HCEC 1CT (cell line): ENCODE measurements at places on chromosomes 4 and X.

DNA sequence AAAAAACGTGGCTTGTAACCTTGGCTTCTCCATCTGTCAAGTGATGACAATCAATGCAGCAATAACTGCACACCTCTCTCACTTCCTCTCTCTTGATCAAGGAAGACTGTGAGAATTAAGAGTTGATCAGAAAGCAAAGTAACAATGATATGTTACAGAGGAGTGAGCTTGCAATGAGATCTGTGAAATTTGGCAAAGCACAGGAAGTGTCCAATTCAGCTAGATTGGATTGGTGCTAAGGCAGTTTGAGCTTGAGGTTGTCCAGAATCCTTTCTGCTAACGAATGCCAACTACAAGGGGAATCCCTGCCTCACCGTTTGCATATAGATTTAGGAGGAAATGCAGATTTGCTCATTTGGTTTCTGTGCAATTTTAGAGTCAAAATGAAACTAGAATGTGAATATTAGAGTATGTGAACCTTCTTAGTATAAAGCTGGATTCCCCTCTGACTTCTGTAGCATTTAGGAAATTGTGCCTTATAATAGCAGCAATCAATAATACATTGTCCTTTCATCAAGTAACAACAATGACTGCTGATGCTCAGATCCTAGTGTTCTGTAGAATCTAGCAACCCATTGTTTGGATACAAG lies 346.4 kb downstream of the PTTG2 start:
- DNase-seq, result no peak

- DNase-seq, result no peak
Observed at GRCh38 chr4:52748432-52748831, 2.8 kb downstream of the ERVMER34-1 start.

GRCh38 chrX:2185341-2186082 lies 315.3 kb downstream of the DHRSX start:
- DNase-seq, result no peak

GRCh38 chrX:48451708-48452107 lies 18.4 kb downstream of the SLC38A5 start:
- DNase-seq, result no peak

DNA sequence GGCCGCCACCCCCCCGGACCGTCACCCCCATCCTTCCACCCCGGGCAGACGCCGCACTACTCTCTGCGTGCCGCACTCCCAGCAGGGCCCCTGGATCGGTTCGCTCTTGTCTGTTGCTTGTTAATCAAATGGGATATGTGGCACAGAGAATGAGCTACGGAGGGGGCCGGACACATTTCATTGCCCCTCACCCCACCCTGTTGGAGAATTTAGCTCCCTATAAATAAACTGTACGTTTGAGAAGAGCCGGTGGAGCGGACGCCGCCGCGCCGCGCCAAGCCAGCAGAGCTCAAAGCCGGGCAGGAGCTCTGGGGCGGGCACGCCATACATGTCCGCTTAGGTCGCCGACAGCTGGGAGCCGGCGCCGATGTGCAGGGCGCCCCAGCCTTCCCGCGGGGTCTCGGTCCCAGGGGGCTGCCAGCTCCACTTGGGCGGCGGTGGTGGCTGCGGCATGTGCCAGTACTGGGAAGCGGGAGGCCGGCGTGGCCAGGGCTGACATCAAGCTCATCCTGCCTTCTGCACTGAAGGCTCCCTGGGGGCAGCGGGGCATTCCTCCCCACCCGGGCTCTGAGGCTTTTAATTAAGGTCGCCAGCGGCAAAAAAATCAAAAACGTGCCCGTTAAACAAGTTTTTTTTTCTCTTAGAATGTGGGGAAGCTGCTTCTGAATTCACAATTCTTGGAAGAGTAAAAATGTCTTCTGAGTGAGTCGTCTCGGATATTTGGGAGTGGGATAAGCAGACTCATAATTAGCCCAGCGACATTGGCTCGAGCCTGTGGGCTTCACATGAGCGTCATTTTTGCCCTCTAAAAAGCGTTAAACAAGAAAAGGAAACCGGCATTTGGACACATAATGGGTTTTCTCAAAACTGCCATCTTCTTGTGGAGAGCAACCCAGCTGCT lies 1.1 kb upstream of the PCDH19 start:
- DNase-seq, result no peak

- peak; percentile 35 for DNase-seq
Observed at GRCh38 chrX:112734290-112734689, 54.6 kb upstream of the LHFPL1 start.

DNA sequence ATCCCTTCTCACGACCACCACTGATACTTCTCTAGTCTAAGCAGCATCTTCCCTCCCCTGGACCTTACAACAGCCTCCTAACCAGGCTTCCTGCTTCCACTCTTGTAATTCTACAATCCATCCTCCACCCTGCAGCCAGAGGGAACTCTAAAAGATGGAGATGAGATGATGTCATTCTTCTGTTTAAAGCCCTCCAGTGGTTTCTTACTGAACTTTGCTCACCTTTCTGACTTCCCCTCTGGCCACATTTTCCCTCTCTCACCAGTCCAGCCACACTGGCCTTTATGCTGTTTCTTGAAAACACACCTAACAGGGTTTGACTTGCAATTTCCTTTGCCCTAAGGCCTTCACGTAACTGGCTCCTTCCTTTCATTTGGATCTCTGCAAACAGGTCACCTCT lies 191.4 kb upstream of the NHS start:
- no peak for DNase-seq

DNA sequence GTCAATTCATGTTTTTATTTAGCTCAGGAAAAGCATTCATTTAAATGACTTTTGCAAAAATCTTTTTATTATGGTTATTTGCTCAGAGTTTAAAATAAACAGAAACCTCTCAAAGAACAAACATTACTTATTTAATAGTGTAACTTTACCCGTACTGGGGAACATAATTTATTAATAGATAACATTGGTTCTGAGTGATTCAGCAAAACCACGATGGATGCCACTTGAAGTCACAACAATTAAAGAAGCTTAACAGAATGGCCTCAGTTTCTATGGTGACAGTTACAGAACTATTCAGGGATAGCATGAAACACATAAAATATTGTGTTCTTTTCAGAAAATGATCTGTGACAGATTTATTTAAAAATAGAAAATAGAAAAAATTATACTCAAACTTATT lies 368.7 kb downstream of the CCSER1 start:
- no peak for DNase-seq

GRCh38 chr4:118213101-118213500 lies 139.7 kb downstream of the PRSS12 start:
- no peak for DNase-seq

DNA sequence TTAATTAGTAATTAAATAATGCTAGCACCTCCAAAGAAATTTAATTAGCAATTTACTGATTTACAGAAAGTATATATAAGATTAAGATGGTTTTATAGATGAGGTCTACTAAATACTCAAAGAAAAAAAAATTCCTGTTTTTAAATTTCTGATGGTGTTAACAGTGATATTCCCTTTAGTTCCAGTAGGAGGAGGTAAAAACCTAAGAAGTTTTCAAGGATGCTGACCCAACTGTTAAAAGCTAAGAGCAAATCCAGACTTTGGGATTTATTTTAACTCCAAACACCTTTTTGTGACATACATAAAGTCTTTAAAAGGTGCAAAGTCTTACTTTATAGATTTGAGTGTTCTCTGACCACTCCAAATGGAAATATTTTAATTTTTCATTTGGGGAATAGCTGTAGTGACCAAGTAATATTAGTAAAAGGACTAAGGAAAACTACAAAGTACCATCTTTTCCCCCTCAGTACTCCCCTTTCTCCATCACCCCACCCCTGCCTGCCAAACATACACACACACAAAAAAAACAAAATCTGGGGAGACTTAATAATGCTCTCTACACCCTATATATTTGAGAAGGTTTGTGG lies 34.2 kb upstream of the CSN1S1 start:
- no peak for DNase-seq

DNA sequence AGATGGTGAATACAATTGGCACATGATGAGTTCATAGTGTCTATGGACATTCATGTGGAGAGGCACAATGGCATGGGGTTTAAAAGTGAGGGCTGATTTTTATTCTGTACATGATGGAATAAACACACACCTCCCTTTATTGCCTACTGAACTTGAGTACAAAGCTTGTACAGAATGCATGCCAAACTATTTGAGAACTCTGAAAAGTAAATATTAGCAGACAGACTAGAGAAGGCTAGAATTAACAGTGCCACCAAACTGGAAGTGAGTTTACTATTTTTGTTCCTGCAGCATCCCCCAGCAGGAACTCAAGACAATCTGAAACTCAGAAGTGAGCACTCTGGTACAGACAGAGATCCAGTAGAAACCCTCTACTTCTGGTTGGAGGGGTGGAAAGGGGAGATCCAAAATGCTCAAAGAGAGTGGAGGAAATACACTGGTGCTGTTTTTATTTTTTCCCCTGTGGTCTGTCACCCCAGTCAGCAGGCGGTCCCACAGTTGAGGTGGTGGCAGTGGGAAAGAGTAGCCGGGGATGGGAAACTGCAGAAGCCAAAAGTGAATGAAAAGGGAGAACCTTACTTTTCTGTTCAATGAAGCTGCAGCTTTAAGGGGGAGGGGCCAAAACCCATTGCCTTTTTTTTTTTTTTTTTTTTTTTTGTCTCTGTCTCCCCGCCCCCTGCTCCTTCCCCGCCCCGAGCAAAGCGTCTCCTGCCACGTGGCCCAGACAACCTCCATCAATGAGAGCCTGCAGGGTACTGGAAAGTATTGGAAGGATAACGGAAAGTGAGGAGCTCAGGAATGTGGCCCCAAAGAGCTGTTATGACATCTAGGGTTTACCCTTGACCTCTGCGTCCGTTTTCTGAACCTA lies 20.5 kb downstream of the AKAP4 start:
- no peak for DNase-seq

GRCh38 chr4:42787079-42787463 lies 105.4 kb upstream of the GRXCR1 start:
- no peak for DNase-seq

DNA sequence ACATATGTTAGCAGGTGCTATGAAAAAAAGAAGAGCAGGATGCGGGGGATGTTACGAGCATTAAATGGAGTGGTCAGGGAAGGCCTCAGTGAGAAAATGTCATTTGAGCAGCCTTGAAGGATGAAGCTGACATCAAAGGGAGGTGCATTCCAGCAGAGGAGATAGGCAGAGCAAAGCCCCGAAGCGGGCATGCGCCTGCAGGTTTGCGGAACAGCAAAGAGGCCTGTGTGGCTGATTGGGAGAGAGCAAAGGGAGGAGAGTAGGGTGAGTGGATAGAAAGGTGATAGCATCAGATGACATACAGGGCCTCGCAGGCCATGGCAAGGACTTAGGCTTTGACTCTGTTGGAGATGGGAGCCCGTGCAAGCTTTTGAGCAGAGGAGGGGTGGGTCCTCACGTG lies 95.4 kb upstream of the GPR50 start:
- no peak for DNase-seq

DNA sequence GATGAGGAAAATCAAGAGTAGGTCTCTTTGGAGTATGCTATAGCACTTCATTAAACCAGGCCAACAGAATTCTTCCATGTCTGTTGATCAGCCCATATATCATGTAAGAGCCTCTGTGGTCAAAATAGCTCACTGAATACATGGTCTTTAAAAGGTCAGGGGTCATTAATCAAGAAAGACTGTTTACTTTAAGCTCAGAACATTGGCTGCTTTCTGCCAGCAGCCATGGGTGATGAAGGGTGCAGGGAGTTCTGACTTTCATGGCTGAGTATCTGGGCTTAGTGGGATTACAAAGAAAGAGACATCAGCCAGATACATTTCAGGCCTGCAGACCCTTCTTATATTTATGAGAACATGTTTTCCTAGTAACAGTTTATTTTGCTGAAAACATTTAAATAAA lies 7.1 kb upstream of the C4orf54 start:
- no peak for DNase-seq

DNA sequence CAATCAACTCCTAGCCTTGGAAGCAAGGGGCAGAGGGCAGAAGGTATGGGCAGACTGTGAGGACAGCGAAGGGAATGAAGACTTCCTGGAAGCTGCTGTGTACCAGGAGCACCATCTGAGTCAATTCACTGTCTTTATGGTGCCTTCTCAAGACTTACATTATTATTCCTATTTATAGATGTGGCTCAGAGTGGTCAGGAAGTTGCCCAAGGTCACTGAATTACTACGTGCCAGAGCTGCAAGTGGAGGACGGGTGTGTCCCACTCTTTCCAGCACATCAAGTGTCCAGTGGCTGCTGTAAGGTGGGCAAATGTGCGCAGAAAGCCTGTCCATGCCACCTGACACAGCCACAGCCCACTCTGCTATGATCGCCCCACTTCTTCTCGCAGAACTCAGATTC lies 32.0 kb downstream of the SMPX start:
- no peak for DNase-seq

DNA sequence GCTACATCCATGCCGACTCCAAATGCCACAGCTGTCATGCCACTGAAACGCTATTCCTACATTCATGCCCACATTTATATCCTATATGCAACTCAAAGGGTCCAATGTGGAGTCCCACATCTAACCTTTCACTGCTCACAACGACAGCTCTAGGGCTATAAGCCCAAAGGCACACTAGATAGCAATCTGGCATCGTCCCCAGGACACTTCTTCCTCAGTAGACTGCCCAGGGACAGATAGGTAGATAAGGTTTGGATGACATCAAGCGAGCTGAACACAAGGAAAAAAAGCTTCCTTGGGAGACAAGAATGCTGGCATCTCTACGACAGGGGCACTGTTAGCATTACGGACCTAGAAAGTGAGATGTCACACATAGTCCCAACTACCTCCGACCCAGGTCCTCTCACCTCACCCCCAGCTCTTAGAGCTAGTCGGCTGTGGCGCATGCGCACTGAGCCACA lies 685 bp downstream of the RAB9B start:
- DNase-seq, result no peak

- no peak for DNase-seq
Observed at GRCh38 chr4:146435962-146436361, 85.8 kb downstream of the SLC10A7 start.
